ENCODE measurements at places on chromosomes 11 and 22.

DNA sequence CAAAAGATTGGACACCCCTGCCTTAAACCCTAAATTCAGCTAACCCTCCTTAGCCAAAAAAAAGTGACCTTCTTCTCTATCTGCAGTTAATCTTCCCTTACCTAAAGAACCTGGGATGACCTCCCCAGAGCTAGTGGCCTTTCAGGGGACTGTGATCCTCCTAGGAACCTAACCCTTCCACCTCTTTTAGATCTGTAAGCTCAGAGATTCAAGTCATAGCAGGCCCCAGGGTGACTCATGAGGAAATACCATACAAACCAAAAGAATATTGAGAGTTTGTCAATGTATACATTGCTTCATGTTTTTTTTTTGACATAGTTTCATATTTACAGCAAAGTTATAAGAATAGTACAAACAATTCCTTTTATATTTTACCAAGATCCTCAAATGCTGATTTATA lies 38.3 kb upstream of the CXCR5 start:
- no peak for DNase-seq

- no peak for DNase-seq
These were observed 24.1 kb upstream of the TSKU start for GRCh38 chr11:76759092-76759491.

GRCh38 chr11:135061166-135061565 lies 649.1 kb upstream of the B3GAT1 start:
- DNase-seq = no peak

GRCh38 chr11:27700351-27701301 lies at the start of gene BDNF:
Gene BDNF (minus strand): TSS chr11:27700455. CDS start chr11:27658564, 41,891 bp downstream.
- DNase-seq = no peak

Data from mucosa of gallbladder (tissue), 1 donor.